ENCODE measurements at places on chromosomes 7 and 10.

- DNase-seq = no peak
These were observed 55.1 kb downstream of the VOPP1 start for GRCh38 chr7:55517191-55517633.

DNA sequence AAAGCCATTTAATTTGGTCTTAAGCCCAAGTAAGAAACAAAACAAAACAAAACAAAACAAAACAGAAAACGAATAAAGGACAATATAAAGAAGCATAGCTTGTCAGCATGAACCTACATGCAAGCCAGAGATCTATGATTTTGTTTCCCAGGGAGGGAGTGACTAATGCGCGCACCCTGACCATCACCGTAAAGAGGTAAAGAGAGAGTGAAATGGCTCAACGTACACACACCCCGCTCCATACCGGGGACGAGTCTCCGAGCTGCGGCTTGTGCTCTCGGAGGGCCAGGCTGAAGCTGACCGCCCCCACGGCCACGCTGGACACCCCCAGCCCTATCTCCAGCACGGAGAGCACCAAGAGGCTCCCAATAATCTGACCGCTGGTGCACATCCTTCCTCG is 1.1 kb downstream of the TMEM196 start:
- DNase-seq = no peak

DNA sequence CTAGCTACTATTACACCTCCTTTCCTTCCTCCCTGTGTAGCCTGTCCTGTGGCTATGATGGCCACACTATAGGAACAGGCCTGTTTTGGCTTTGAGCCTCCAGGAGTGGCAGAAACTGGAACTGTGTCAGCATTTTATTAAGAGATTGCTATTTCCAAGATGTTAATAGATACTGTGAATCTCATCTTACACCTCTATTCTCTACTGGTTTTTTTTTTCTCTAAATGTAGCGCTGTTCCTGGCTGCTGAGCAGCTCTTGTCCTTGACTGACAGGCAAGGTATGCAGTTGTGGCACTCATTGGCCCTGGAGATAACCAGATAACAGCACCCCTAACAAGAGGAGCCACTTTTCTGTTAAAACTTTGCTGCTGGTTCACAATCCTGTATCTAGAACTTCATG is 119.5 kb downstream of the EXOC4 start:
- no peak for DNase-seq

DNA sequence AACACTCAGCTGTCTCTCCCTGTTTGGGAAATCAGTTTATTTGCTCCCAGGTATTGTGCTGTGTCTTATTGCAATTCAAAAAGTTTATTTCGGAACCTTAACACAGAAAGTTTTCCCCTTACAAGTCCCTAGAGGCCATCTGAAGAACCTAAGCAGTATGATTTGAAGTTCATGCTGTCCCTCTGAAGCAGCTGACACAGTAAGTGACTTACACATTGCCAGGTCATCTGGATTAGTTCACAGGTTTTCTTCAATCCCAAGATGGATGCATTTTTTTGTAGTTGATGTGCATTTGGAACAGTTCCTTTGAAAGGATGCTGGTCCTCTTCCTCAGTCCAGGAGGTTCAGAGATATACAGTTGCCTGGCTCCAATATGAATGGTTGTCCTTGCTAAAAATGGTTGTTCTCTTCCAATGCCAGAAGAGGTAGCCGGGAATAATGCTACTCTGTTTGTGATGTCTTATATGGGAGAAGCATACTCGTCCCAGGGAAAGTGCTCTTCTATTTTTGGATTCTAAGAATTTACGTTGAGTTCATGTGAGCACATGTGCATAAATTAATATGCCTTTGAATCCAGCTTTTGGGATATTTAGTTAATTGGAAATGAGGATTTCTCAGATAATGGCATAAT is 183.5 kb upstream of the PHYHIPL start:
- no peak for DNase-seq

DNA sequence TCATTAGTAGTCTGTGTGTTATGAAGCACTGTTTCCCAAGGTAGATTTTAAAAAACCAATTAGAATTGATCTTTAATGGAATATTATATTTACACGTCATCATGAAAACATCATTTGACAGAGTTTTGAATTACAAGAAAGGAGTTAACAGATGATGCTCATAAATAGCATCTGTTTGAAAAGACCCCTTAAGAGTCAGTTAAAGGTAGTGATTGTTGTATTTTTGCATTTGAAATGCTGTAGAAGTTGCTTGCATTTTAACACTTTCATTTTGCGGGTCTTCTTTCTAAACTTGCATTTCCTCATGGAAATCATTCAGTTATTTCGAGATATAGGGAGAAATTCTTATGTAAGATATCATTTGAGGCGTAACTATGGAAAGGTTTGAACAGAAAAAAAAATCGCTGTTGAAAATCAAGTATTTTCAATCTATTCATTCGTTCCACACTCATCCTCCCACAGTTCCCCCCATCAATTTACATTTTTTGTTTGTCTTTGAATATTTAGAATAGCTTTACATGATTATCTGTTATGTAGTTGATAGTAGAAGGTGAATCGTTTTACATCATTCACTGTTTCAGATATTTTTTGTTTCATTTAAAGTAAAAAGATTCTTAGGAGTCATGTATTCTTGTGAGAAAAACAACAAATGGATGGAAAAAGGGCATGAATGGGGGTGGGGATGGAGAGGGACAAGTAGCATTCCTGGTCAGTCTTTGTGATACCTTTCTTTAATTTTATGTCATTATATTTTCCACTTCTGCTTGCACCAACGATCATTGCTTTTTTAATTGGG is 3.0 kb upstream of the SKIDA1 start:
- DNase-seq = no peak
